Activated CD4-positive, alpha-beta T cell treated with anti-CD3 and anti-CD28 coated beads for 24 hours (primary cell): ENCODE measurements at places on chromosomes 5 and 9.

DNA sequence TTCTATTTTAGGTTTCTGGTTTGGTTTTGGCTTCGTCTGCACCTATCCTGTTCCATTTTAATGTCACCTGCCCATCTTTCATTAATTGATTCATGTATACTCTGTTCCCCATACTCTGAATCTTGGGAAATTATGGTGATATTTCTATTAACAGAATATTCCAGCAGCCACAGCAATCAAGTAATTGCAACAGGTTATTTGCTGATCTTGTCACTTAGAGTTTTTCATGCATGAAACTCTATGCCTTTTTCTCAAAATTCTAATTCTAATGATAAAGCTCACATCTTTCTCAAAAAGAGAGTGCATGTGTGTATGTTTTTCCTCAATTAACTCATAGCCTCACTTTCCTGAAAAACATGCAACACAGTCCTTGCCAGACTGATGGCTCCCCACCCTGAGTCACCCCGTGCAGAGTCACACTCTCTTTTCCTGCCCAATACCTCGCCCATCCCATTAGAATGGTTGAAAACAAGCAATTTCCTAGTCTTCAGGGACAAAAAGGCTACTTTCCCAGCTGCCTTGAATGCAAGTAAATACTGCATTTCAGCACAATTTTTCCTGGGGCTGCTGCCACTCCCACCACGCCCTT is 15.6 kb downstream of the GFRA3 start:
- no peak for DNase-seq

GRCh38 chr5:115509547-115509946 is 35.0 kb downstream of the FEM1C start:
- DNase-seq = no peak

- DNase-seq = no peak
Observed at GRCh38 chr9:38079461-38080031, 10.5 kb upstream of the SHB start.

DNA sequence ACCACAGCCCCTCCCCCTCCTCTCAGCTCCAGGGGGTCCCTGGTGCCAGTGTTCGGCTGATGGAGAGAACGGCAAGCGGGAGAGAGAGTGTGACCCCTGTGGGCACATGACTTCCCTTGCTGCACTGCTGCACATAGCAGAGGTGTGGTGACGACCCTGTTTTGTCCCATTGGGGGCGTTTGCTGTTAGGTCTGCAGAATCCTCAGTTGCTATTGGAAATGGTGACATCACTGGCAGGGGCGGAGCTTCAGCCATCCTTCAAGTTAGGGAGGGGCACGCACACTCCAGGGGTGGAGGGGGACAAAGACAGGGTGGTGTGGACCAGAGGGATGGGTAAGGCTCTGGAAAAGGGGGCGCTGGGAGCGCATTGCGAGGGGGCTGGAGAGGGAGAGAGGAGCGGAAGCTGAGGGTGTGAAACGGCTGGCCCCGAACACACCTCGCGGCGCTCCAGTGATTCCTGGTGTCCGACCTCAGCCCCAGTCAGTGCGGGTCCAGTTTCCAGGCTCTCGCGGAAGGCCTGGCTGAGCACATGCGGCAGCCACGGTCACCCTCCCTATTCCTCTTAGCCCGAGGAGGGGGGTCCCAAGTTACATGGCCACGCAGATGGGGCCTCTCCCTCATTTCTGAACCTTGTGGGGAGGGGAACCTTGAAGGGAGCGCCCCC is 764 bp upstream of the GRIN1 start:
- no peak for DNase-seq
